ENCODE measurements at places on chromosomes 1 and 21.

DNA sequence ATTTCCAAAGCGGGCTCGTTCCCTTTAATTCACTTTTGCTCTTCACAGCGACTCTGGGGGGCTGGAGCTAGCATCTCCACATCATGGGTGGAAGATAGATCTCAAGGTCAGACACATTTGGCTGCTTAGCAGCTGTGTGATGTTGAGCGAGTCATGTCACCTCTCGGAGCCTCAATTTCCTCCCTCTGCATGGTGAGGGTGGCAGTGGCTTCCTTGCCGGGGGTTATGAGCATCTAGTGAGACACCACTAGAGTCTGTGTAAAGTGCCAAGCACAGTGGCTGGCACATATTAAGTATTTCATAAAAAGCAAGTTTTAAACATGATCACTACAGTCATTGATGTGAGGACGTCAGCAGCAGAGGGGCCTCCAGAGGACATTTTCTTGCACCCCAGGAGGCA lies 16.9 kb upstream of the ECE1 start:
- no peak for DNase-seq

DNA sequence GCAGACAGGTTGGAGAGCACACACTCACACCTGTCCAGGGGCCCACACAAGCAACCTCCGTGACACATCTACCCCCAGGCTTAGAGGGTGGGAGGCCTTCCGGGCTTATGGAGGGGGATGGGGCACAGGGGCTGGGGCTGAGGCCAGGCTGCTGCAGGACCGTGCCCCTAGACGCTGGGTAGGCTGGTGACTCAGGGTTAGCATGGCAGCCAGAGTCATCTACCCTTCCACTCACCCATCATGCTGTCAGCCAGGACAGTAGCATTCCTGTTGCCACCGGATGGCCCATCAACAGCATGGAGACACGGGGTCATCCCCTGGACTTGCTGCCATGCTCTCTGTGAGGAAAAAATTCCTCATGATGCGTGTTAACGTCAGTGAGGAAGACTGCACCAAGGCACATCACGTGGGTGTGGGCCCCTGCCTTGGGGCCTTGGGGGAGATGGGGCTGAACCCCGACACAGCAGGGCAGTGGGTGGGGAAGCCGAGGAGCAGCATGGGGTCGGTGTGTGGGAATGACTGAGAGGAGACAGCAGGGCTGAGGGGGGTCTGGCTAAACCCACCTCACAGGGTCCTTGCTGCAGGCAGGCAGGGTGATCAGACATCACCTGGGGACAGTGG lies 52.8 kb downstream of the WNT9A start:
- DNase-seq = no peak

DNA sequence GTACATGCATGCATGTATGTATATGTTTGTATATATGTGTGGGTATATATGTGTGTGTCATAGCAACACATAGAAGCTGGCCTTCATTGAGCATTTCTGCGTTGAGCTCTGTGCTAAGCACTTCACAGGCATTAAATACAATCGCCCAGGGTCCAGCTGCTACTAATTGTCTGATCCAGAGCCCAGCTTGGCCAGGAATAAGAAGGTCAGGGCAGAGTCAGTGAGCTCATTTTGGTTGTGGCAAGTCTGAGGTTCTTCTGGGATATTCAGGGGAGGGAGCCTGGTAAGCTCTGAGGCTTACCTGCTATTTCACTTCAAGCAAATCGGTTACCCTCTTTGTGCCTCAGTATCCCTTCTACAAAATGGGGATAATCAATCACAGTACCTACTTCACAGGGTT lies 59.6 kb downstream of the FOXO6 start:
- DNase-seq = no peak

DNA sequence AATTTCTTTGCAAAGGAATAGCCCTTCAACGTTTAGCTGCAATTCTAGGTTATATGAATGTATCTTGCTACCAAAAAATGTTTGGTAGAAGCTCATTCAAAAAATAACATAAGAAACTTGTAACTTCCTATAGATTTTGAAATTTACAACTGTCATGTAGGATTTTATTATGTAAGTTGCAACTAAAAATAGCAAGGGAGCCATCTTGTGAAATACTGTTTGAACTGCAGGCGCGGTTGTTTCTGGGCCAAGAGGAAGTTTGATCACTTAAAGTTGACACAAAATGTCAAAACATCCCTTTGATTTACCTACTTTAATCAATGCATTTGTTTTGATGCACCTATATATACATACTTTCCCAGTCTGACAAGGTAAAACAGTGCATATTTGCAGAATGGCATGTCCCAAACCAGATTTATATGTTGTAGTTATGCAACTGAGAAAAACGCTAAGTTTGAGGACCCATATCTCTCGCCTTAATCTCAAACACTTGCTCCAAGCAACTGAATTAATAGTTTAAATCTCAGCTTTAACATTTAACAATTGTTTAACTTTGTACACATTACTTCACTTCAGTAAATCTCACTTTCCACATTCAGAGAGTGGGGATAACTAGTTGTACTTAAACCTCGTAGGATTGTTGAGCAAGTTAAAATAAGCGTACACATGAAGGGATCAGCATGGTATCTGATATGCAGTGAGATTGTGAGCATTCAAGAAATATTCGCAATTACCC lies 63.9 kb downstream of the KCNK2 start:
- DNase-seq = peak; percentile 5

DNA sequence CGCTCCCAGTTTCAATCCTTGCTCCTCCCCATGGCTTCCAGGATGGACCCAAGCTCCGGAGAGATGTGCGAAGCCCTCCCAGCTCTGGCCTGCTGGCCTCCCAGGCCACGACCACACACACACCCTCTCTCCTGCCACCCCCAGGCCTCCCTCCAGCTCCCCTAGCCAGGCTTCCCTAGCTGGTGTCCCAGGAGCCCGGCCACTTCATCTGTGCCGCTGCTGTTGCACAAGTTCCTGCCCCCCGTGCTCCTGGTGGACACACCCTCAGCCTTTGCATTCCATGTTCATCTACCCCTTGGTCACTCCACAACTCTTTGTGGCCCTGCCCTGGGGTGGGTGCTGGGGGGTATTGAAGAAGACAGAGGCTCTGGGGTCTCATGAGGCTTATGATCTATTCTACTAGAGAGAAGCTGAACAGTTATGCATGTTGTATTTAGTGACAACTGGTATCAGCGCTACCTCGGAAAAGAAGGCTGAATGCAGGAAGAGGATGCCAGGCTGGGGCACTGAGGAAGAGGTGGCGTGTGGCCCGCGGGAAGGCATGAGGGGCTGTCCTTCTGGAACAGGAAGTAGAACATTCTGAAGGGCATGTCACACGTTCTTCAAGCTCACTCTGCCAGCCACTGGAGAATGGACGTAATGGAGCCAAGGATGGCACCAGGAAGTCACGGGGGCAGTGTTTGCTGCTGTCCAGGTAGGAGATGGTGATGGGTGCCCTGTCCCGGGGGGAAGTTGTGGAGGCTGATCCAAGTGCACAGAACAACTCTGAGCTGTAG lies 172.4 kb downstream of the PSMG1 start:
- no peak for DNase-seq

DNA sequence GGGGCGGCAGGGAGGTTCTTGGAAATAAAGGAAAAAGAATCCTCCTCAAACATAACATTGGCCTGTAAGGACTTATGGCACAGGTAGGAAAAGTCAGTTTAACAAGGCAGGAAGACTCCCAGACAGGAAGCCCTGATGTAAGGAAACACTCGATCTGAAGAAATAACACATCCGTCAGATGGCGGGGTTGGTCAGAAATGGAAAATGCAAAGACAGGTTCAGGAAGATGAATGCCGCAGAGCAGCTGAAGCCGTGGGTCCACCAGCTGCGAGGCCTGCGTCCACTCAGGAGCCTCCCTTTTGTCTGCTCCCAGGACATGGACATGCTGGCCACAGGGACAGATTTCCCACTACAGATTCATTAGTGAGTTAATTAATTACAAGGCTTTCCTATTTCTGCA lies 3.8 kb downstream of the RSPH1 start:
- no peak for DNase-seq

GRCh38 chr1:158008630-158009029 lies 15.2 kb downstream of the KIRREL1 start:
- no peak for DNase-seq

- no peak for DNase-seq
These were observed 32.9 kb downstream of the FMO4 start for GRCh38 chr1:171346881-171347280.

DNA sequence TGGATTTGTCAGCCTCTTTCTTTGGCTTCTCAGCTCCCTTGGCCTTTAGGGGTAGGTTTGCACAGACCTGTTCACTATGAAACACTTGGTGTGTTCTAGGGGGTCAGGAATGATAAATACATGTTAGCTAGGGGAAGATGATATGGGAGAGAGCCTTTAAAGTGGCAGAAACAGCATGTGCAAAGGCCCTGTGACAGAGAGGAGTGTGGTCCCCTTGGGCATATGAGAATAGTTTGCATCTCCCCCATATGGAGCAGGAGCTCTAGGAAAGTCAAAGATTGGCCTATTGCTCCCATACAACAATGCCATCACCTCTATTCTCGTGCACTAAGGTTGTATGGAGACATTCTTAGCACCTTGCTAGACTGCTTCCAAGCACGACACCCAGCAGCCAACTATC lies 10.7 kb upstream of the NTPCR start:
- no peak for DNase-seq

- no peak for DNase-seq
These were observed 2.4 kb upstream of the SIM2 start for GRCh38 chr21:36696390-36697059.

DNA sequence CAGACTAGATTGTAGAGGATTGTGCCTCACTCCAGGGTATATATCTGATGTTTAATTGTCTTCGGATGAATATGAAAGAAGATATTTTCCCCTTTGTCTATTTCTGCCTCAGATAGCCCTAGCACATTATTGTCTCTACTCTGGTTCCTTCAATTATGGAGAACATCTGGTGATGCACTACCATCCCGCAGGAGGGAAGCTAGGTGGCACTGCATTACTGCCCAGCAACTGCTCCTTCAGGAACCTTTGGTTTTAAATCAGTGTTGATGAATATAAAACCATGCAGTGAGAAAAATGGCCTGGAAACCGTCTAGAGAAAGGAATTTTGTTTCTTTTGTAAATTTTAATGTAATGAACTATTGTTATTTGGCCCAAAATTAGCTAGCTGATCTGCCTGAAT lies 68.5 kb downstream of the GPR88 start:
- no peak for DNase-seq

DNA sequence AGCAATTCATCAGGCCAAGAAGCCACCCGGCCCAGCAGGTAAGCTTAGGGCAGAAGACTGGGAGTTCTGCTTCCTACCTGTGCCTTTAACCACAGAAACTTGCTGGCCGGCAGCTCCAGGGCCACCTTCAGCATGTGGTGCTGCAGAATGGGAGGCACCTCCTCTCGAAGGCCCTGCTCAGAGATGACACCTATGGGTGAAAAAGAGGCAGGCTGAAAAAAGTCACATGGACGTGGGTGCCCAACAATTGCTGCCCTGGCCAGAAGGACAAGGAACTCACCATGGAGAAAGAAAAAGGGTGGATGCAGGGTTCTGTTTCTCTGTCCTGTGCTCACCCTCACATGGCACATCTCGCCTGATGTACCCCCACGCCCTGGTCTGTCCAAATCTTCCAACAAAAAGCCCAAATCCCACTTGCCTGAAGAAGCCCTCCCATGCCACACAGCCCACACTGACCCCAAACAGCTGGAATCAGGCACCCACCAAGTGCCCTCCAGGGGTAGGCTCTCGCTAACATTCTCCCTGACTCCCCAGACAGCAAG lies 33.0 kb downstream of the URB1 start:
- no peak for DNase-seq

- DNase-seq = no peak
These were observed 3.0 kb downstream of the ALX3 start for GRCh38 chr1:110067479-110067892.

GRCh38 chr1:66752671-66753371 lies 562 bp downstream of the DYNLT5 start:
- DNase-seq = no peak

GRCh38 chr1:153705484-153705883 lies 22.4 kb upstream of the INTS3 start:
- DNase-seq = no peak

DNA sequence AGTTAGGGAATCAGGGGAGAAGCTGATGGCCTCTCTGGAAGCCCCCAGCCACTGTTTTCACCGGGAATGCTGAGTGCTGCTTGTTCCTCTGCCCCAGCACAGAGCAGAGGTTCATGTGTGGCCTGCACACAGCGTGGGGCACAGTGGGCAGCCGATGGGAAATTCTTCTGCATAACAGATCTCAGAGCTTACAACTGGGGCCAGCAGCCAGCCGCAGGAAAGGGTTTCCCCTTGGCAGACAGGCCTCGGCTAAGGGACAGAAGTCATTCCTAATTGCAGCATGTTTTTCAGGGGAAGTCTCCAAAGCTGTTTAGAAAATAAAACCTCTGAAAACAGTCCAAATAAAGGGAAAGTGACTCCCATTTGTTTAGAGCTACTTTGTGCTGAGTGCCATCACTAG lies 22.6 kb downstream of the HMGB4 start:
- DNase-seq = no peak

GRCh38 chr1:245260110-245260882 lies 105.5 kb downstream of the KIF26B start:
- DNase-seq = no peak

GRCh38 chr1:115275216-115275615 lies 62.8 kb downstream of the NGF start:
- DNase-seq = no peak

- no peak for DNase-seq
These were observed 159.4 kb upstream of the UBE2U start for GRCh38 chr1:64043976-64044375.

GRCh38 chr1:37394574-37395464 lies 79.6 kb upstream of the ZC3H12A start:
- no peak for DNase-seq

DNA sequence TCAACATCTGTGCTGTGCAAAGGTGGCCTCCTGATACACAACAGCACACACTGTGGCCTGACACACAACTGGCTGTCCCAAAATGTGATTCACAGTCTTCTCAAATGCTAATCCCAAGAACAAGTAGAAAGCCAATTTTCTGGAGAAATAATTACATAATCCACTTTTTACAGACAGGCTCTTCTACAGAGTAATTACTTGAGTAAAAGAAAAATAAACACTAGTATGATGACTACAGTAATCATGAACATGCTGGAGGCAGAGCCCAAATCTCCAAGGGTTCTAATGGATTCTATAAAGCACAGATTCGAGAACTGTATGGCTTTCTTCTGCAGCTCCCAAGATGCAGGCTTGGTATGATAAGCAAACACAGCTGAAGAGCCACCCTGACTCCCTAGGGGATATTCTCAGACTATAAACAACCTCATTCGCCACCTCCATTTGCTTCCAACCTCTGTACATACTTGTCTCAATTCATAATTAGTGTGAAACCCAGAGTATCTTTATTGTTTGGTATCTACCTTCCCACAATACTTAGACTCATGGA lies 81.9 kb downstream of the SIPA1L2 start:
- DNase-seq = no peak

Data from putamen (tissue), 1 donor.